Activated CD4-positive, alpha-beta T cell treated with anti-CD3 and anti-CD28 coated beads, Interleukin-2, amount 50 U/mL, for 4 hours (primary cell): ENCODE measurements at places on chromosomes 12 and 14.

- DNase-seq, result no peak
Observed at GRCh38 chr12:50749459-50749882, 14.4 kb upstream of the ATF1 start.

DNA sequence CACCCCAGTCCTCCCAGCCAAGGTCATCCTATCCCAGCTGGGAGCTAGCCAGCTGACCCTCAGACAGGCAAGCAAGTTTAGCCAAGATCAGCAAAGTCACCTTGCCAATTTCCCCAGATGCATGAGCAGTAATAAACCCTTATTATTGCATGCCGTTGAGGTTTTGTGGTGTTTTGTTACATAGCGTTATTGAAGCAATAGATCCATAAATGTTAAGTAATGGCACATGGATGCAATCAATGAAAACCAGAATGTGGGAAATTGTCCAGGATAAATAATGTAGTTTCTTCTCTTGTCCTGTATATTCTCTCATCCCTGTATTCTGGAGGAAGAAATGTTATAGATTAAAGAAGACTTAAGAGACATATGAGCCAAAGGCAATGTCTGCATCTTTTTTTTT lies 18.0 kb upstream of the TMEM260 start:
- DNase-seq, result no peak

DNA sequence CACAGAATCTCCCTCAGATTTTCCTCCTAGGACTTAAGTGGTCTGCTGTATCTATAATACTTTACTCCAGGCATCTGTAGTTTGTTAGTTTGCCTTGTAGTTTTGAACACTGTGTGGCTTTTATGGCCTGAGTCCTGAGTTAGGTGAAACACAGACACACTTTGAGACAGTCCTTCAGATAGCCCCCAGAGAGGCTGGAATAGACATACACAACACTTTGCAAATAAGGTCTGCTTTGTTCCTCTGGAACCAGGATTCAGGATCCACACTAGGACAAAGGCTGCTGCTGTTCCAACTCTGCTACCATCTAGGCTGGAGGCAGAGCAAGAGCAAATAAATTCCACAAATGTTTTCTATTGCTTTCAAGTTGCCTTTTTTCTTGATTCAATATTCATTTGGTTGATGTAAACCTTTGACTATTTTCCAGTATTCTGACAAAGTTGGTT lies 41.4 kb upstream of the INSM2 start:
- no peak for DNase-seq

GRCh38 chr14:95497561-95498011 lies 18.9 kb downstream of the SYNE3 start:
- no peak for DNase-seq

DNA sequence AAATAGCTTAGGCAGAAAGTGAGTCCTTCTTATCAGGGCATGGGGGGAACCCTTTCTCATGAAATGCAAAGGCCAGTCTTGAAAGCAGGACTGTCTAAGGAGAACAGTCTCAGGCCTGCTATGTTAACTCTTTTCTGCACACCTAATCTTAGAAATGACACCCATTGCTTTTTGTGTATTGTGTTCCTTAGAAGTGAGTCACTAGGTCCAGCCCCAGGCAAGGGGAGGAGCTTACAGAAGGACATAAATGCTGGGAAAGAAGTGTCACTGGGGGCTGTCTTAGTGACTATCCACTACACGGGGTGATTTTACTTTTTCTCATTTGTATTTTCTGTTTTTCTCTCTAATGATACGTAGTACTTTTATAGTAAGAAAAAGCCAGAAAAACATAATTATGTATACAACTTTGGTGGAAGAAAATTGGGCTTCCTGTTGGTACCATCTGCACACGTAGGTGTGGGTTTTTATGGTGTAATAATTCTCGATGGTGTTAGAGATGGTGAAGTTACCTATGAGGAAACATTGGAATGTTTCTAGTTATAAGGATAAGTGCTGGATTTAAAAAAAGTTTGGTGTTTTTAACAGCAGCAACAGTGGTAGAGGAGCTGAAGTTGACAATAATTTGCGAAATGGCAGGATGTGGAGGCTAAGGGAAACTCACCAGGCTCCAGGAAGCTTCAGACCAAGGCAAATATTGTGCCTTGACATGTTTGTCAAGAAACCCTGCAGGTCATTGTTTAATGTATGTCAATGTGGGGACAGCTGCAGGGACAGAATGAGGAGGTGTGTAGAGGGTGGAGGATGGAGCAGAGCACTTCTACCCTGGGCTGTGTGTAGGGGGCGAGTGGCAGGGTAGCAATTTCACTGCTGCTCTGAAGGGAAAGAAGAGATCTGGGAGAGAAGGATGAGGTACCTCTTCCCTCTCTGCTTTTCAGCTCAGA lies 214.9 kb downstream of the KTN1 start:
- DNase-seq, result no peak

DNA sequence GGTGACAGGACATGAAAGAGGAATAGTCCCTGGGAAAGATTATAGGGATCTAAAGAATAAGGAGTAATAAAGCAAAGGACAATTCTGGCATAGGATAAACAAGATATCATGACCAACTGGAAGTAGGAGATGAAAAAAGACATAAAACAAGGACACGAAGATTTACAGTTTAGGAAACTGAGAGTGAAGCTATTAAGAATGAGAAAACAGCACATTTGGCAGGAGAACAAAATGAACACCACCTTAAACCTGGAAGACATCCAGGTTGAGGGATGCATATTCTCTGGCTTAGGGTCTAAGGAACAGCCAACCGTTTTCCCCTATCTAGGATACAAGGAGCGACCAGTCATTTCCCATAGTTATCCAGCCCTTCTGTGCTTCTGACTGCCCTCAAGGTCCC lies 1.9 kb downstream of the TRIP11 start:
- no peak for DNase-seq

GRCh38 chr14:23437133-23438100 lies 2.0 kb upstream of the MYH7 start:
- no peak for DNase-seq

DNA sequence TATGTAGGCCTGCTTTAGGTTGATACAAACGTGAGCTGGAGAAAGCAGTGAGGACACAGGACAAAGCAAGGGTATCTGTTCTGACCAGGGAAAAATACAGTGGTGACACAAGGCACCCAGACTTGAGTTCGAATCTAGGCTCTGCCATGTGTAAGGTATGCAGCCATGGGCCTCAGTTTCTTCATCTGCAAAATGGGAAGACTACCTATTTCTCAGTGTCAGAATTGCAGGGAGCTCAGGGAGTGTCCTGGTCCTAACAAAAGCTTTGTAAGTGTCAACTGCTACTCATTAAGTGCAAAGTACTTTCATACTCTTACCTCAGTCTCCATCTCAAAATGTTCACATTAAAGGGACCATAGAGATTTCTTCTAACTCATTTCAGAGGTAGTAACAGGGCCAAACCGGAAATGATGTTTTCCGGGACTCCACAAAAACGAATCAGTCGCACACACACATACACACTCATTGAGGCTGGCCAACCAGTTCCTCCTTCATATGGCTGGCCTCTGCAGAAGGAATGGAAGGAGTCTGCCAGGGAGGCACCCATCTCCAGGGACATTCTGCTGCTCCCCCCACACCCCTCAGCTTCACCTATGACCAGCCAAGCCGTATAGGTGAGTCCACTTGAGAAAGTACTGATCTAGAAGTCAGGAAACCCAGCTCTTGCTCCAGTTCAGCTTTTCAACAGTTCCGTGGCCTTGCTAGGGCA lies 7.8 kb downstream of the CTDSP2 start:
- no peak for DNase-seq

- no peak for DNase-seq
Observed at GRCh38 chr12:3284405-3284804, 206.6 kb upstream of the PRMT8 start.

- no peak for DNase-seq
Observed at GRCh38 chr14:55936691-55937090, 181.5 kb upstream of the PELI2 start.

DNA sequence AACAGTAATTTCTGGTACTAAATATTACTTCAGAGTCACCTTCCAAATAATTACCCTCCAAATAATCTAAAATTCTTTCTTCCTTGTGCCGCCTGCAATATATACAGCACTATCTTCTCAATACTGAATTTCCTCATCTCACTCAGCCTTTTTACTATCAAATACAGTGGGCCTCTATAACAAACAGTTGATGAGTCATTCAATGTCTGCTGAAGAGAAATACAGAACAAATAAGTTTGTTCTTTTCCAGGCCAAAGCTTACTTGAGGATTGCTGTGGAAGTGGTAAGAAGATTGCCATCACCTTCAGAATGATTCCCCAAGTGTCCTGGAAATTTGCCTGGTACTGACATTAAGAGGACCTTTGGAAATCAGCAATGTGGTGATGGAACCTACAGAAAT lies 218.2 kb upstream of the ARHGAP5 start:
- no peak for DNase-seq

DNA sequence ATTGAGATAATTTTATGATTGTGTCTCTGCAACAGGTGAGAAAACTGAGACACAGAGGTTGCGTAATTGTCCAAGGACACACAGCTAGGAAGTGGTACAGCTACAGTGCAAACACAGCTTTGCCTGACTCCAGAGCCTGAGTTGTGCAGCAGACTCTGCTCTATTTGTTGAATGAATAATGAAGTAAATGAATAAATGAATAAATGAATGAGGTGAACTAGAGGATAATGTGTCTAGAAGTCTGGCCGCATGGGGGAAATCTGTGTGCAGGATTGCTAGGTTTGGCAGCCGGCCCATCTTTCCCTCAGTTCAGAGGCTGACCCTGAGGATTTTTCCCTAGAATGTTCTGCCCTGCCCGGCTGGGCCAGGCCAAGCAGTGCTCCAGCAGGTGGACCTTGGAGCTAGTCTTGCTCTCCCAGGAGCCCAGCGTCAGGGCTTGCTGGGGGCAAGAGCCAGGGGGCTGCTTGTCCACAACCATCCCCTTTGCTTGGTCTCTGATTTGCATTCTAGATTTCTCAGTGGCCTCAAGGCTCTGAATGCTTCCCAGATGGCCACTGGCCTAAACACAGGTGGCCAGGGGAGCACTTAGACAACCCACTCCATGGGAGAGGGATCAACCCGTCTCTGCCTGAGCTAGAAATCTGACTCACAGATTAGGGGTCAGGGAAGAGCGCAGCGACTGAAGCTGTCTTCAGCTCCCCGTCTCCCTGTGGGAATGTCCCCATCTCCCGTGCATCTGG lies 225.2 kb downstream of the C12orf75 start:
- DNase-seq, result no peak

- no peak for DNase-seq
Observed at GRCh38 chr12:92582893-92583292, 119.9 kb upstream of the PLEKHG7 start.

GRCh38 chr14:69055125-69055524 lies 76.0 kb upstream of the ACTN1 start:
- no peak for DNase-seq

GRCh38 chr14:21326972-21327371 lies 47.1 kb downstream of the RPGRIP1 start:
- DNase-seq, result no peak
